Fibroblast of mammary gland (primary cell): ENCODE measurements at places on chromosomes 3 and 15.

- no peak for DNase-seq
These were observed 43.7 kb upstream of the TIPARP start for GRCh38 chr3:156630773-156631093.

DNA sequence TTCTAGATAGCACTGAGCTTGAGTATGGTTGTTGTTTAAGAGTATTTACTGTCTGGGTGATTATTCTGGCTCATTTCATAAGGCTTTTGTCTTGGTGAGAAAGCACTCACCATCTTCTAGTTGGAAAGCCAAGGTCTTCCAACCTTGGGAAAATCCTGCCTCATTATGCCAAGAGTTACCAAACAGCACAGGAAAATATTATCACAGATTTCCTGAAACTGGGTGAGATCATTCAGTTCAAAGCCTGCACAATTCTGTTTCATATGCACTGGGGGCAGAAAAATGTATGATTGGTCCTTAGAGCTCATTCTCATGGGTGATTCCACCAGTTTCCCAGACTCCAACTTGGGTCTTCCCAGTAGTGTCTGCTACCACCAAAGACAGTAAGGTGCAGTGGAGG is 291.8 kb downstream of the RORA start:
- DNase-seq, result no peak

DNA sequence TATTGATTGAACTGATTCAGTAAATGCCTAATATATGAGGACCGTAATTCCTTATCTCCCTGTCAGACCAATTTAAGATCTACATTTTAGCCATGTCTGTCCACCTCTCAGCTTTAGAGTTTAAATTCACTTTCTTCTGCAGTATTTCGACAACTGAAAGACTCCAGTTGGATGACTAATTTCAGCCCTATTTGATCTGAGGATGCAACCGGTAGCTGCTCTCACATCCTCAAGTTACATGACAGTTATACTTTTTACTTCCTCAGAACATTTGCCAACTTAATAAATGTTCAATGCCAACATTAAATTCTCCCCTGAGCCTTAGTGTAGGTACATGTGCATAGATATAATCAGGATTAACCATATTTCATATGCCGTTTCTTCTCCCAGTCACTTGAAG is 2.5 kb upstream of the HHLA2 start:
- no peak for DNase-seq

- no peak for DNase-seq
These were observed 72.6 kb upstream of the NSMCE3 start for GRCh38 chr15:29342201-29342600.

- no peak for DNase-seq
These were observed 44.1 kb downstream of the LRIG1 start for GRCh38 chr3:66456711-66457173.
